ENCODE measurements at places on chromosomes 2 and 18. TPM values are rescaled to one million over a fixed set of nuclear protein-coding genes. Genes with fewer than 3 reads are reported as not detected.

Gene SLC4A5
- total RNA-seq = under 0.01 TPM

Gene DAW1
- total RNA-seq = 2.4 TPM

Gene DOCK10
- total RNA-seq = 2.0 TPM

Gene REG3G
- not detected for total RNA-seq

Gene GYPC
- total RNA-seq = 164 TPM

Gene SCN1A
- not detected for total RNA-seq

Gene ZDBF2
- total RNA-seq = 4.3 TPM

Gene NETO1
- 15.0 TPM for total RNA-seq

Gene DNAH6
- total RNA-seq = under 0.01 TPM

Gene RGPD3
- 0.13 TPM for total RNA-seq

Gene MALL
- total RNA-seq = 58.3 TPM

All from mesangial cell (primary cell).